Stimulated activated CD8-positive, alpha-beta memory T cell treated with anti-CD3 and anti-CD28 coated beads, Interleukin-2, amount 100 ng/mL, for 48 hours (primary cell): ENCODE measurements at places on chromosomes 6 and 20.
A peak's percentile ranks its signal among the peaks of the same experiment; 100 is the strongest.

GRCh38 chr6:100078509-100078908, 84.5 kb upstream of the MCHR2 start:
- DNase-seq: no peak

DNA sequence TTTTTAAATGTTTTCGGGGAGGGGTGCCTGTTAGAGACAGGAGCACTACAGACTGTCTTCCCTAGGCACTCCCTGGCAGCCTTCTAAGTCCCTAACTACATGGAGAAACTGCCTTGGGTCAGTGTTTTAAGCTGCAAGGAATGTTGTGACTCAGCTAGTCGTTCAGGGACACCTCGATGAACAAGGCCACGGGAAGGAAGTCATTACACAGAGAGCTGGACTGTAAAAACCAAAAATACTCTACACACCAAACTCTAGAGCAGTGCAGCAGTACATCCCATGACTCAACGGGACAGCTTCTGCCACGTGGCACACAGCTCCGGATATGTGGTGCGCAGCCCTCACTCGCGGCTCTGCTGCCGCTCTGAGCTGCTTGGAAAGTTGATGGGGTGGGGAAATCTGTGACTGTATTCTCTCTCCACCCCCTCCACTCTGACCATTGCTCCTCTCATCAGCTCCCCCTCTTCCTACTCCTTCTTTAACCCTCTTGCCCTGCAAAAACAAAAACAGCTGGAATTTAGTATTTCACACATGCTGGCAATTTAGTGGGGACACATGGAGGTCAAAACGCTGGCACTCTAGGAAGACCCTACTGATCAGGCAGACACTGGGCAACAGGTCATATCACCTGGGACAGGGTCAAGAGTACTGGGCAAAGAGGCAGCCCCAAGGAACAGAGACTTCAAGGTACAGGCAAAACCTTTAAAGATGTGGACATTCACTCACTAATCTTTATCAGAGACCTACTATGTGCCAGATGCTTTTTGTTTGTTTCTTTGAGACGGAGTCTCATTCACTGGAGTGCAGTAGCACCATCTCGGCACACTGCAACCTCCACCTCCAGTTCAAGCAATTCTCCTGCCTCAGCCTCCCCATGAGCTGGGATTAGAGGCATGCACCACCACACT, 10.9 kb upstream of the LPIN3 start:
- peak; percentile 52 for DNase-seq

GRCh38 chr6:136750696-136751521, 41.4 kb downstream of the MAP3K5 start:
- no peak for DNase-seq

- no peak for DNase-seq
Measured at GRCh38 chr6:158467923-158468322, 92.0 kb upstream of the TMEM181 start.

DNA sequence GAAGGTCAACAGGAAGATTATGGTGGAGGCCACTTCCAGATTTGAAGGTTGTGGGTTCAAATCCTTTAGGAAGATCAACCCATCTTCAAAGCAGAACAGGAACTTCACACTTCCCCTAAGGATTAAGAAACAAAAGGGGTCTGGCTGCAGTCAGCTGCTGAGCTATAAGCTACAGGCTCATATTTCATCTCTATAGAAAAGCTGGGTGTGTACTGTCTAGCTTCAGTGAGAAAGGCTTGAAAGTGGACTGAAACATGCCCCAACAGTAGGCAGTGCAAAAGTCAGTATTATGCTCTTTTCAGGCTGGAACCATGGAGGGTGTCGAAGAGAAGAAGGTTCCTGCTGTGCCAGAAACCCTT, 60.1 kb upstream of the SPDEF start:
- DNase-seq: no peak
